Astrocyte of the cerebellum (primary cell): ENCODE measurements at places on chromosomes 1 and 21.

- no peak for DNase-seq
These were observed 749 bp upstream of the TMEM39B start for GRCh38 chr1:32071758-32072621.

DNA sequence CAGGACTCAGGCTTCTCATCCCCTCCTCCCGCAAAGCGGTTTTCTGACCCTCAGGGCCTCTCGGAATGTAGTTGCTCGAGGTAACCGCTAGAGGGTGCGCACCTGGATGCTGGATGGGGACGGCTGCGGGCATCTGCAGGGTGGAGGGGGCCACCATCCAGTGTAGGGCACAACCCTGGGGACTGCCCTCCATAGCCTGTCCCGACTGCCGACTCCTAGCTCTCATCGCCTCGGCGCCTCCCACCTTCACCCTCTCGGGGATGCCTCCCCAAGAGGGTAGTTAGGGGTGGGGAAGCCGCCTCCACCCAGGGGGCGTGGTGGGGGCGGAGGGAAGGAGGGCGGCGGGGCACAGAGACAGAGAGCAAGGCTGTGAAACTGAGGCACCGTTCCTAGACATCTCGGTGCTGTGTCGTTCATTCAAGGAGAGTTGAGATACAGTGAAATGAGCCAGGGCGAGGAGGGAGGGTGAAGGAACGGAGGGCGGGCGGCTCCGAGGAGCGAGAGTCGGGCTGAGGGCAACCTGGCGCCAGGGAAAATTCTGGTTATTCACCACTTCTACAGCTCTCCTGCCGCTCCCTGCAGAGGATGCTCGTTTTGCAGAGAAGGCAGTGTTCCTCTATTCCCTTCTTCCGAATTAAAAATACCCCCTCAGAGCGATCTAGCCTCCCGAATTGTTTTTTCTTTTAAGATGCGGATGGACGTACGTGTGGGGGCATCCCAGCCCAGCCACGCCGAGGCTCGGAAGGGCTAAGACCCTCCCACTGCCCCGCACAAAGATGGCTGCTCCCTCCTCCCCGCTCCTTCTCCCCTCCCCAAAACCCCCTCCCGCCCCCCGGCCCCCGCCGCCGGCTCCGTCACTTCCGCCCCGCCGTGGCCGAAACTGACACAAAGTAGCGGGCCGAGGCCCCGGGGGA lies at the start of gene ATP8B2:
Gene ATP8B2, plus strand, starts transcription at position 857 of the 914 bp plus-strand sequence. CDS start 2,617 bp downstream, outside the sequence.
- no peak for DNase-seq

DNA sequence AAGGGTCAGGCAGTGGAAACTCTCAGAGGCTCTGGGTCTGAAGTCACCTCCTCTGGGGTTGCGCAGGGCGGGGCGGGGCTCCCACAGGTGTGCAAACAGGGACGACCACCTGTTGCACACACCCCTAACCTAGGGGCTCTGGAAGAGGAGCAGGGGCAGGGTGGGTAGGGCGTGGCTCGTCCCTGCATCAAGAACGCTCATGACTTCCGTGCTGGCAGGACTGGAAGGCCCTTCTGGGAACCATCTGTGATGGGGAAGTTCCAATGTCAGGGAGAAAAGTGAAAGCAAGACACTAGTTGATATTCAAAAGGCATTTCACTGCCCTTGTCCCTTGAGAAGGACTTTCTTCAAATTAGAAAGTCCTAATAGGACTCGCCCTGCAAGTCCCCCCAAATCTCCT lies 22.1 kb upstream of the CLSTN1 start:
- no peak for DNase-seq

- no peak for DNase-seq
These were observed 2.4 kb downstream of the SLC41A1 start for GRCh38 chr1:205810448-205811157.

- no peak for DNase-seq
These were observed 44.1 kb downstream of the DYRK1A start for GRCh38 chr21:37410639-37411038.

GRCh38 chr1:67211589-67212563 lies 45.6 kb downstream of the IL23R start:
- no peak for DNase-seq

GRCh38 chr1:220331318-220331717 lies 59.1 kb upstream of the RAB3GAP2 start:
- DNase-seq: no peak

- no peak for DNase-seq
These were observed 69.1 kb downstream of the SIK1 start for GRCh38 chr21:43357715-43358430.
